Activated T-helper 1 cell treated with anti-CD3 and anti-CD28 coated beads, Interleukin-12 subunit alpha, Interleukin-12 subunit beta, Interleukin-2, Interleukin-4 antibody, amounts not matched to agents 30 ng/mL and 10 ng/mL and 1 ng/mL, durations not matched to agents 14 hours and 24 hours and 36 hours (primary cell): ENCODE measurements at places on chromosomes 6 and 20.

- no peak for DNase-seq
These were observed 237.4 kb downstream of the PTPRK start for GRCh38 chr6:128282961-128283360.

- no peak for DNase-seq
These were observed 53.1 kb upstream of the ARMC2 start for GRCh38 chr6:108795122-108795521.

GRCh38 chr20:32563311-32564272 is 21.5 kb downstream of the NOL4L start:
- no peak for DNase-seq

DNA sequence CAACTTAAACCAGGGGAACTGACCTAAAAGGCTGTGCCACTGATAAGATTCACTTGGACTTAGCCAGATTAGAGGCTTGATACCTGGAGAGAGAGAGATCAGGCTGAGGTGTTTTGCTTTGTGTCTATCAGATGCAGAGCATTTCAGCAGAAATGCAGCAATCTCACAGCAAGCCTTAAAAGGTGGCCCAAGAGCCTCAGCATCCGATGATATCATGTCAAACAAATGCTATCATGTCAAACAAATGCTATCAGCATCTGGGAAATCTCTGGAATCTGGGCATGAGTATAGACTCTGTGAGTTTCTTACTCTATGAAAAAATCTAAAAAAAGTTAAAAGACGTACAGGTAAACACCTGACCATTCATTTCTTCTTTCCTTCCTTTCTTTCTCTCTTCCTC is 718.9 kb downstream of the EYS start:
- DNase-seq, result no peak

- no peak for DNase-seq
These were observed 44.7 kb downstream of the BMP6 start for GRCh38 chr6:7770601-7771000.

GRCh38 chr20:62142252-62143080 is 728 bp downstream of the PSMA7 start:
- DNase-seq, result no peak

GRCh38 chr20:44126445-44126844 is 60.5 kb downstream of the JPH2 start:
- no peak for DNase-seq

- no peak for DNase-seq
These were observed 1.1 kb downstream of the CD109 start for GRCh38 chr6:73696966-73697655.

DNA sequence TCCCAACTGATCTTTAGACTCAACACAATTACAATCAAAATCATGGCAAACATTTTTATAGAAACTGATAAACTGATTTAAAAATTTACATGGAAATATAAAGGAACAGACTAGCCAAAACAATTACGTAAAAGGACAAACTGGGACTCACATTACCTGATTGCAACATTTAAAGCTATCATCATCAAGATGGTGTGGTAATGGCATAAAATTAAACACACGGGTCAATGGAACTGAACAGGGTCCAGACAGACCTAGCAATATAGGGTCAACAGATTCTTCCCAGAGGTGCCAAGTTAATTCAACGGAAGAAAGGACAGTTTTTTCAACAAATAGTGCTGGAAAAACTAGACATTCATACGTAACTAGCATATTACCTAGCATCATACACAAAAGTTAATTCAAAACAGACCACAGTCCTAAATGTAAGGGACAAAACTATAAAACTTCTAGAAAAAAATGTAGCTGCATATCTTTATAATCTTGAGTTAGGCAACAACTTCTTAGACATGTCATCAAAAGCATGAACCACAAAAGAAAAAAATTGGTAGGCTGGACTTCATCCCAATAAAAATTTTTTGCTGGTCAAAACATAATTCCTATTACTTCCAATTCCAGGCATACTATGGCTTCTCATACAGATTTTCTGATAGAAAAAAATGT is 147.4 kb upstream of the BEND6 start:
- no peak for DNase-seq

DNA sequence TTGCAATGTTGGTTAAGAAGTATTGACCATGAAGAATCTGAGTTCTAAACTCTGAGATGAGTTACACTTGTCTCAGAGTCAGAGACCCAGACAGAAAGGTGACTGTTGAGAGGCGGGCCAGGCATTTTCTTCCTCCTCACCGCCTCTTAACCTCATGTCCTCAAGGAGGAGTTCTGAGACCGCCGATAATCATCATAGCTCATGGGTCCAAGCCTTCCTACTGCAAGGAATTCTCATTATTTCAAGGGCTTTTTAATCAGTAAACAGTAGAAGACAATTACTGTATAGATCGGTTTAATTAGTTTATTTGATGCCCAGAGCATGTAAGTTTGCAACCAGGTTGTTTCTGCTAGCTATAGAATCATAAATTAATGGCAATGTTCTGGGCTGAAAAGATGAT is 382.4 kb upstream of the MMS22L start:
- no peak for DNase-seq

DNA sequence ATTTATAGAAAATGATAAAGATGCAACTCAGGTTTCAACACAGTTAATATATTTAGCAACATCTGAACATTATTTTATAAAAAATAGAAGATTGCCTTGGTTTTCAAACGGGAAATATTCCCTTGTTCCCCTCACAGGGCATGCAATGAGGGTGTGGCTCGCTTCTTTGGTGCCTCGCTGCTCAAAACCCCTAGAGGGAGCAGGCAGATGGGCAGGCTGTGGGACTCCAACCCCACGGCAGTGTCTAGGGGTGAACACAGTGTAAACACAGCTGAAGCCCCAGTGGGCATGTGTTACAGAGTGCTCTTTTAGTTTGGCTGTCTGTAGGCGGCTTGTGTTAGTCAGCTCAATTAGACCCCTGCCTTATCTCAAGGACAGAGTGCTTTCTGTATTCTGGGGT is 560.8 kb upstream of the IMPG1 start:
- DNase-seq, result no peak

DNA sequence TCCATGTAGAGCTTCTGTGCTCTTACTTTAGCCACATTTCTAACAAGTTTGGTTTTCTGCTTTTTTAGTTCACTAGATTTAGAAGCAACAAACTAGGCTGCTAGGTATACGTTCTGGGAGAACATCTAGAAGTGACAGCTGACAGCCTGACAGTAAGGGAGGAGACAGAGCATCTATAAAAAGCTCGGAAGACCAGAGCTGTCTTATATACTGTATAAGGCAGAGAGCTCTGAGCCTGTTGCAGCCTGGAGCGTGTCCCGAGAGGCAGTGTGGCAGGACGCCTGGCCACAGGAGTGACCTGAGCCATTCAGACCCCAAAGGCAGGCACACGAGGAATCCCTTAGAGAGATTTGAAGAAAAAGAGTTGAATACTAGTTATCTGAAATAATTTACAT is 24.6 kb downstream of the PPP1R14C start:
- no peak for DNase-seq

- DNase-seq, result no peak
These were observed 91.8 kb downstream of the TRMT11 start for GRCh38 chr6:126077810-126078776.

DNA sequence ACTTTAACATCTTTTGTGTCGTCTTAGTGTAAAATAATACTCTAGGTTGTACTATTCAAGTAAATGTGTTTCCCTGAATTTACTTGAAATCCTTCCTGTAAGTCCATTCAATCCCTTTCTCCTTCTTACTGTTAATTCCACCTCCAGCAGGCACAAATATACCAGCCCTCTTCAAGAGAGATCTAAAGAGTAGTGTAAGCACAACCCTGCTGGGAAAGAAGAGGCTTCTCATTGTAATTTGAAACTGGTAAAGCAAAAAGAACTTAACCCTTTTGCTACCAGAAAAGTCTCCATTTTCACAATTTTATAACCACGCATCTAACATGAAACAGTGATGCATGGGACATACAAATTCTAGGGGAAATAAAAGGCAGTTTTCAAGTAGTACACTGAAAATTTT is at the start of gene BMP5:
BMP5 (minus strand) TSS at position 191 of the 400 bp plus-strand sequence. CDS start 725 bp downstream, outside the sequence.
- no peak for DNase-seq

DNA sequence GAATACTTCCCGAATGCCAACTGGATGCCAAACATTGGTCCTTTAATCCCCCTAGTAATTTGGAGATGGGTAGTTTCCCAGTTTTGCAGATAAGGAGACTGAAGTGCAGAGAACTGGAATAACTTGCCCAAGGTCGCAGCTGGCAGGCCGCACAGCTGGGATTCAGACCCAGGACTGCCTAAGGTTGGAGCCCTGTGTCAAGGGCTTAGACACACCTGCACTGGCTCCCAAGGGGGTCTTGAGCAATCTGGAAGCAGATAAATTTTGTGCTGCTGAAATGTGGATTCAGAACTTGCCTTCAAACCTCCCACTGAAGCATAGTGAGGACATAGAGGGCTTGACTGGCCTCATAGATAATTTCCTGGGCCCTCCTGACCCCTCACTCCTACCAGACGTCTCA is 30.5 kb downstream of the FOXP4 start:
- no peak for DNase-seq

GRCh38 chr6:112710710-112711109 is 363.6 kb downstream of the RFPL4B start:
- DNase-seq, result no peak

DNA sequence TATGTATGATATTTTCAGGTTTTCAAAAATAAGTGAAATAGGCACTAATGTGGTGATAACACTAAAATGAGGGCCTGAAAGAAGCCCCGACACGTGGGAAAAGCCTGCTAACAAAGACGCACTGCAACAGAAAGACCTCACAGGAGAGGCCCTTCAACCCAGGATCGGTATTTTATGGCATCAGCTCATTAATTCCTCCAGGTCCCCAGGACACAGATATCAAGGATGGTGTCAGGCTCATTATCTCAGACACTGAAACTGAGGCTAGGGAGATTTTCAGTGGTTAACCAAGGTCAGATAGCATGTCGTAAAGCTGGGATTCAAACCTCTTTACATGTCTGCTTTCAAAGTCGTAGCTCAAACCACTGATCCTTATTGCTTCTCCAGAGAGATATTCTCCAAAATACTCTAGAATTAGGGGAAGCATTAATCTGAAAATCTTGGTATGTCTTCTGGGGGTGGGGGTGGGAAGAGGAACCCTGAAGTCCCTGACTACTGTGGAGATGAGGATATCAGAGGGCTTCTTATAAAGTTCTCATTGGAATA is 64.1 kb downstream of the PPP1R3G start:
- no peak for DNase-seq

DNA sequence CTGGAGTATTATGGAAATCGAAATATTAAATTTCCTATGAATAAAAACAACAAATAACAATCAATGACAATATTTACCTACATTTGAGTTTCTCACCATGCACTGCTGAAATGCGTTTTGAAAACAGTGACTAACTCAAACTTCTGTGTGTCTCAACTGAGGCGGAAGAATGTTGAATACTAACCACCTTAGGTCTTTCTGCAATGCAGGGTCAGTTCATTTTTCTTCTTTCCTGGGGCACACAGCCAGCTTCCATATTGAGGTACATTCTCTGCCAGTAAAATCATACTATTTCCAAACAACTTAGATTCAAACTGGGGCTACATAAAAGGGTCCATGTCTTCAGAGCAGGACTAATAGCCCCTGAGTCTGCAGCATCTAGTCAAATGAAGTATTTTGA is 310.1 kb downstream of the UTRN start:
- DNase-seq, result no peak

- DNase-seq, result no peak
These were observed 26.8 kb upstream of the TBX18 start for GRCh38 chr6:84791233-84791632.

- DNase-seq, result no peak
These were observed 8.5 kb upstream of the ANGPT4 start for GRCh38 chr20:924639-925038.

- no peak for DNase-seq
These were observed 16.9 kb upstream of the HBS1L start for GRCh38 chr6:135071541-135071940.

GRCh38 chr20:17807651-17808050 is 107.9 kb downstream of the BANF2 start:
- no peak for DNase-seq

- DNase-seq, result no peak
These were observed 164.8 kb downstream of the MRPL14 start for GRCh38 chr6:43962458-43962857.

DNA sequence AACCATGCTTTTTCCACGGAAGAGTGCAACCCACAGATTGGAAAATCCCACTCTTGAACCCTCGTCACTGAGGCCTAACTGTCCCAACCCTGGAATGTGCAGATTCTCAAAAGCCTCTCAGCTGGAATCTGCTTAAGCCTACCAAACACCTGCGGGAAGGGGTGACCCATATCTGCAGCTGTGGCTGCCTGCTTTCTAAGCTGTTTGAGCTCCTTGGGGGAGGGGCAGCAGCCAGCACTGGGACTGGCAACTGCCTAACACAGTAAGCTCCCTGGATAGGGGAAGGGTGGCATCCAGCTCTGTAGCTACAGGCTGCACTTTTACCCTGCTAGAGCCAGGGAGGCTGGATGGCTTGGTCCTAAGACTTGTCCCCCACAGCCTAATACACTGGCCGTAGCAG is 579.6 kb downstream of the COL12A1 start:
- DNase-seq, result no peak

DNA sequence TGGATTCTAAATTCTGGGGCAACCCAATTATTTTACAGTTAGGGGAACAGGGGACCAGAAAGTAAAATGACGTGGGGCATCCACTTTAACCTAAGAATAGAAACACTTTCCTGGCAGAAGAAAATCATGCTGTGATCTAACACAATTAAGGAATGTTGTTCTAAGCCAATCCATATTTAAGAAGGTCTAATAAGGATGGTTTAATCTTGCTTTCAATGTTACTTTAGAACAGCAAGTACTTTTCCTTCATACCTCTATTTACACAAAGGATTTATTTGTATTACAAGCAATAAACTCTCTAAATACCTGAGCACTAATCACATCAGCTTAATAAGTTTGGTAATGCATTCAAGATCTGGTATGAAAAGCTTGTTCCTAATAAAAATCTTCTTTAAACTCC is 32.4 kb downstream of the SLC2A12 start:
- DNase-seq, result no peak

DNA sequence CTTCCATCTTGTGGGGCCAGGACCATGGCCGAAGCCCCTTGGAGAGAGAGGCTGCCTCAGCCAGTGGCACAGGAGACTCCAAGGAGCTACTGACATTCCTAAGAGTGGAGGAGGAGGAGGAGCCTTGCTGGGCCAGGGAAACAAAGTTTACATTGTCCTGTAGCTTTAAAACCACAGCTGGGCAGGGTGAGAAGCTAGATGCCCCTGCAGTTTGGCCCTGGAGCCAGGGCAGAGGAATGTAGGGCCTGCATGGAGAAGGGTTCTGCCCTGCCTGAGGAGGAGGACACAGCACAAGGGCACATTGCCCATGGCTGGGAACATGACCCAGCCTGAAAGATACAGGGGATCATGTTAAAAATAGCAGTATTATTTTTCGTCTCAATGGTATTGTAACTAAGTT is 37.4 kb downstream of the PLCG1 start:
- DNase-seq, result no peak
